ENCODE measurements at places on chromosomes 4 and X. TPM values are rescaled to one million over a fixed set of nuclear protein-coding genes. Genes with fewer than 3 reads are reported as not detected.

- no peak for DNase-seq
These were observed 134.9 kb downstream of the SLC4A4 start for GRCh38 chr4:71473541-71474240.

- no peak for DNase-seq
These were observed 150.4 kb downstream of the CENPC start for GRCh38 chr4:67394879-67395278.

GRCh38 chrX:93591398-93591797, 82.0 kb downstream of the NAP1L3 start:
- DNase-seq = no peak

VEGFD gene
- 4.8 TPM for total RNA-seq

GAB1 gene
- total RNA-seq = 107 TPM

DNA sequence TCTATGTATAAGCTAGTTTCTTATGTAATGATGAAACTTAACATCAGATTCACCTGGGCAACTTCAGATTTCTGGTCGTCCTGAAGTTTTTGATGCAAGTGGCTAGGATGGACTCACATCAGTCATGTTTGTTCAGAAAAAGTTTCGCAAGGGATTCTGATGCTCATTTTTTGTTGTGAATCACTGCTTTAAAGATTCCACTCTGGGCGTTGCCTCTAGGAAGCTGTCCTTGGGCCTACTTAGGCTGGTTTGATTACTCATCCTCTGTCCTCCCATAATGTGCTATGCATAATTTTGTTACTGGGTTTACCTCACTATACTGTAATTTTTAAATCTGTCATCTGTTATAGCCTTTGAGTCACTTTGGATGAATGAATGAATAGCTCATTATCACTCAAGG, 30.8 kb downstream of the HERC3 start:
- no peak for DNase-seq

DNA sequence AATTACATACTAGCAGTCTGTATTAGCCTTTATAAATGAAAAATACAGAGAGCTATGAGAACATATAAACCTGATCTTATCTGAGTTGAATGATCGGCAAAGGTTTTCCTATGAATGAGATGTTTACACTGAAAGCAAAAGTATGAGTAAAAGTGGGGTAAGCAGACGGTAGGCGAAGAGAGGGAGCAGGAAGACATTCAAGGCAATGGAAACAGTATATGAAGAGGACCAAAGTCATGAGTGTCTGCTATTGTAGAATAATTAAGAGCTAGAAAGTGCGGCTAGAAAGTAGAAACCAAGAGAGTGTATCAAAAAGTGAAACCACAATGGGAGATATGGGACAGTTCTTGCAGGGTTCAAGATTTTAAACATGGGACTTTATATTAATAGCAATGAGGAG, 67.0 kb upstream of the TMLHE start:
- no peak for DNase-seq

DNA sequence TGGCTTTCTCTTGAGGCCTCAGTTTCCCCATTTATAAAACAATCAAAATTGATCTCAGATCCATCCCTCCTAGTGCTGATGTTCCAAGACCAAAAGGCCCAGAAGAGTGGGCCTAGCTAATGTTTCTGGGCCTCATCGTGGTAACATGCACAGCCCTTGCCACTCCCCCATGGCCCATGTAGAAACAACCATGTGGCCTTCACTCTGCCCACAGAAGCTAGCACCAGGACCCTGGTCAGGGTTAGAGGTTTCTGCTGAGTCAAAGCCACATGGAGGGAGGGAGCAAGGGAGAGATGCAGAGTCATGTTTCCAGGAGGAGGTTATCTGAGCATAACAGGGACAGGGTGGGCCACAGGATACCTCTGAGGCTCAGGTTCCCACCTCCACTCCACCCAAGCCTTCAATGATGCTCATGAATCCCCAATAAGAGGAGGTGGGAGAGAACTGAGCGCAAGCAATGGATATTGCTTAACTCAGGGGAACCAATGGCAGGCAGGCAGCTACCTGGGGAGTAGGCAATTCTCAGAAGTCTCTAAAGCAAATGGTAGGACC, 16.9 kb downstream of the OTUD5 start:
- no peak for DNase-seq

MAGEC1 gene
- not detected for total RNA-seq

GRCh38 chr4:18923496-18924161, 902.1 kb upstream of the LCORL start:
- no peak for DNase-seq

DMRTC1B gene
- not detected for total RNA-seq

- DNase-seq = no peak
These were observed 91.1 kb upstream of the ANKRD50 start for GRCh38 chr4:124803641-124804040.

RNF150 gene
- total RNA-seq = 22.8 TPM

FANCB gene
- 2.0 TPM for total RNA-seq

- DNase-seq = no peak
These were observed 20.7 kb downstream of the L1CAM start for GRCh38 chrX:153865321-153865580.

CT45A5 gene
- not detected for total RNA-seq

TMEM271 gene
- not detected for total RNA-seq

GRCh38 chrX:57596516-57596915, 4.7 kb downstream of the ZXDB start:
- DNase-seq = no peak

AMER1 gene
- 7.3 TPM for total RNA-seq

DNA sequence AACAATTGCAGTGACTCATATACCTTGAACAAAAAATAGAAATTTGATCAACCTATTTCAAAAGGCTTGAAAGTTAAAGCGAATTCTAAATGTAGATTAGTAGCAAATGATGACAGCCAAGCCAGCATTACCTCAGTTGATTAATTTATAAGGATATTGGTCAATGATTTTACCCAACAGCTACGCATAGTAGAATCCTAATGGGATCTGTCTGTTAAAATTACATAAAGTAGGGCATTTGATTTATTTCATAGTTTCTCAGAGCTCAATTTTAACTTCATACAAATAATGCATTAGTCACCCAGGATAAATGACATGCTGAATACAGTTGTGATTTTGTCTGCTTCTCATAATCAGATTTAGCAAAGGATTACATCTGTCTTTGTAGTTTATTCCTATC, 12.0 kb downstream of the AFF2 start:
- DNase-seq = no peak

MGAT4D gene
- not detected for total RNA-seq

GRCh38 chr4:83876047-83876446, 340.1 kb downstream of the GPAT3 start:
- DNase-seq = no peak

- peak; percentile 16 for DNase-seq
These were observed 19.9 kb downstream of the NAT8L start for GRCh38 chr4:2079006-2079405.

DNA sequence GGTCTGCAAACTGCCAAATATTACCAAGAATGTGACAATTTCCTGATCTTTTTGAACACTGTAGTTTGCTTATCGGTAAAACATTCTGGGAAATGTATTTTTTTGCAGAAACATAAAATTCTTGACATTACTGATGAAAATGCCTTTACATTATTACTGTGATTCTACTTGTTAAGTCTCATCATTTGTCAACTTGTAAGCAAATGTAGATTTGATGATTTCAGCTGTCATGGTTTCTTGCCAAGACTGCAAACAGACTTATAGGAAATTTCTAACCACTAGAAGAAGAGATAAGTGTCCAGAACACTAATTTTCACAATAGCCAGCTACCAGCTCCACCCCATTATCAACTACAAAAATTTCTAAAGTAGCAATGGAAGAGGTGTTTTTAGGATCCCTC, 560.4 kb downstream of the STPG2 start:
- no peak for DNase-seq

GRCh38 chrX:7242613-7243012, 94.7 kb upstream of the PUDP start:
- no peak for DNase-seq

DNA sequence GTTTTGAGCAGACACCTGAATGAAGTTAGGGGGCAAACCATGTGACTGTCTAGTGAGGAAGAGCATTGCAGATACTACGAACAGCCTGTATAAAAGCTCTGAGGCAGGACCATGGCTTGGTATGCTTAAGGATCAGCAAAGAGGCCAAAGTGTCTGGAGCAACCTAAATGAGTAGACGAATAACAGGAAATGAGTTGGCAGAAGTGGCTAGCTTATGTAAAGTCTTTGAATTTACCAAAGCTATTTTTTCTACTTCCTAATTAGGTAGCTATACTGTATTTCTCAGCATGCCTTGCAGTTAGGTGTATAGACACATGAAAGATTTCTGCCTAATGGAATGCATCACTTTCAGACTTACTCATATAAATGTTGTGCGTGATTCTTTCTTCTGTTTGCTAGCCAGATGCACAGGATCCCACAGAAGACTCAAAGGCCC, 9.3 kb upstream of the GPRIN3 start:
- DNase-seq = no peak

- no peak for DNase-seq
These were observed 63.2 kb downstream of the SLC9A6 start for GRCh38 chrX:136048446-136048845.

BTK gene
- total RNA-seq = 21.0 TPM

PAGE3 gene
- total RNA-seq = not detected

GRCh38 chr4:14929669-14930068, 72.6 kb upstream of the CPEB2 start:
- DNase-seq = no peak
